ENCODE measurements at places on chromosomes 1 and 21.

GRCh38 chr1:150093805-150094204 lies 26.2 kb downstream of the VPS45 start:
- no peak for DNase-seq

GRCh38 chr1:94395231-94395630 lies 23.0 kb upstream of the ABCD3 start:
- no peak for DNase-seq

DNA sequence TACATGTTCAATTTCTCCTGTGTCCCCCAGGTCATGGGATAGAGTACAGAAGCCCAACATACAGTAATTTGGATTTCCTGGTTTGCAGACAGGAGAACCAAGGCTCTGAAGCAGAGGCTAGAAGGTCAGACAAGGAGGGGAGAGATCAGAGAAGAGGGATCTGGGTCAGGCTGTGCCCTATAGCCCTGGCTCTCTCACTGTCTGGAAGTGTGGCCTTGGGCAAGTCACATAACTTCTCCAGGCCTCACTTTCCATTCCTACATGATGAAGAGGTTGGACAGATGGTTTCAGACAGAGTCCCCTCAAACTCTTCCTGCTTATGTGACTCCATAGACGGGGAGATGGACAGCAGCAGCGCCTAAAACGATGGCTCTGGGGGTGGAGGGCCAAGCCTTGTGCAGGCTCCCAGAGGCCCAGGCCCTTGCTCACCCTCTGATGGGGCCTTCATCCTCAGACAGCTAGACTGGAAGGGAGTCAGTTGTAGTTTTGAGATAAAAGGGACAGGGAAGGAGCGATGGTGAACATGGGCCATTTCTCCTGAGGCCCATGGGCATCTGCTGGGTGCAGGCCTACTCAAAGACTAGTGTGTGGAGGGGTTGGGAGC lies 2.9 kb downstream of the TRIM62 start:
- DNase-seq = no peak

DNA sequence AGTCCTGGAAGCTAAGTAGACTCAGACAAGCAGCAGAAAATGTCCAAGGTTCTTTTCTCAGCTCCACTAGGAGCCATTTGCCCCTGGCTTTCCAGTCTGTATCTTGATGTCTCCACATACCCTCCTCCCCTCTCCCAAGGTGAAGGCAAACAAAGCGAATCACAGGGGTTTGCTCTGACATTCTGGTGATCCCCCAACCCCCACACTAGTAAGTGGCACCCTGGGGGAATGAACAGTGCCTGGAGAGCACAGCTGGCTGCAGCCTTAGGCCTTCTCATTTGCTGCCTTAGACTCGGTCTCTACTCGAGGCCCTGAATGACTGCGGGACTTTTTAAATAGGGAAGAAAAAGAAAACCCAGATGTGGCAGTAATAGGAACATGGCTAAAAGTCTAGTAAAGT lies 15.3 kb downstream of the ERI3 start:
- DNase-seq = no peak

GRCh38 chr1:92973203-92973897 lies 12.1 kb upstream of the DIPK1A start:
- DNase-seq = no peak

- no peak for DNase-seq
These were observed 9.7 kb downstream of the ALPL start for GRCh38 chr1:21518774-21519455.

DNA sequence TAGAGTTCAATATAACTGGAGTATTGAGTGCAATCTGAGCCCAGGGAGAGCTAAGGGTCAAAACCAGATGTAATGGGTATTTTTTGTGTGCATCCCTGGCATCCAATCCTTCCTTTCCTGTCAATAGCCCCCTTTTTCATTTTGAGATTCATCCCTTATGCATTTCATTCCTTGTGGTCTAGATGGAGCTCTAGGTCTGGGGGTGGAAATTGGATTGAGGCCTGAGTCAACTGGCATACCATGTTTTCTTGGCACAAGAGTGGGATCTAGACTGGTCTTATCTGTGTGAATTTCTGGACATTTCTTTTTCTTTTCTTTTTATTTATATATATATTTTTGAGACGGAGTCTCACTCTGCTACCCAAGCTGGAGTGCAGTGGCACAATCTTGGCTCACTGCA lies 67.3 kb upstream of the RAB3GAP2 start:
- DNase-seq = no peak

DNA sequence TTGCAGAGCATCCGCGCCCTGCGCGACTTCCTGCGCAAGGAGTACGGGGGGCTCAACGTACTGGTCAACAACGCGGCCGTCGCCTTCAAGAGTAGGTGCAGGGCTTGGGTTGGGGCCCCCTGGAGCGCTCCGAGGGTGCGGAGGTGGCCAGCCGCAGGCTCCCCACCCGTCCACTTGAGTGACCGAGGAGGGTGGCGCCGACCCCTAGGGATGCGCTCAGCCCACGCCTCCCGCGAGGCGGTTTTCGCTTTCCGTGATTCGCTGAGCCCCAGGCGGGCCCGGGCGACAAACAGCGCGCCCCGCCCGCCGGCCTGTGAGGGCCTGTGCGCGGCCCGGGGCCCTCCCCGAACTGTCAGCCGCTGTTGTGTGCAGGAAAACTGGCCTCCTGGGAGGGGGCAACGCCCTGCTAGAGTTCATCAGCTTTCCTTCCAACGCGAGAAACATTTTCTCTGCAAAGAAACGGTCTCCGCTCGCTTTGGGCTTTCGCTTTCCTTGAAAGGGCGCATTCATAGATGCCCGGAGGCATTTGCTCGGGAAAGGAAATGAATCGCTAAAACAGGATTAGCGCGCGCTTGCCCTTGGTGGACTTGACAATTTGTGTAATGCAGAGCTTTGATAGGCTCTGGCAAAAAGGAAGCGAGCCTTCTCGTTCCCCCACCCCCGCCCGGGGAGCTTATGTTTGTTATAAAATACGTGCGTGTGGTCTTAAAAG lies 668 bp downstream of the CBR3 start:
- peak; percentile 29 for DNase-seq

- DNase-seq = no peak
These were observed 6.7 kb upstream of the CASZ1 start for GRCh38 chr1:10802944-10803715.

DNA sequence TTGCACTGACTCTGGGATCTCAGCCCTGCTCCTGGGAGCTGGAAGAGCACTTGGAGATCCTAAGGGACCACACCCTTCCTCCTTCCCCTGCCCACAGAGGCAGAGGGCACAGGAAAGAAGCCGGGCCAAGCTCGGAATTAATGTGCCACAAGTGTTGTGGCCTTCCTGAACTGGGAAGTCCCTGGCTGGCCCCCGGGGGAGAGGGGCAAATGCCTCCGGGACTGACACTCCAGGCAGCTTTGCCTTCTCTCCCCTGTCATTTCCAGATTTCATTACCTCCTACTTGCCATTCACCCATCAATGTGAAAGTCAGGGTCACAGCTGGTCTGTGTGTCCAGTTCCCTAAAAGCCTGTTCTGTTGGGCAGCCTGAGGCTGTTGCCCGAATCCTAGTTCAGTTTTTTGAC lies 21.7 kb downstream of the SESN2 start:
- no peak for DNase-seq

DNA sequence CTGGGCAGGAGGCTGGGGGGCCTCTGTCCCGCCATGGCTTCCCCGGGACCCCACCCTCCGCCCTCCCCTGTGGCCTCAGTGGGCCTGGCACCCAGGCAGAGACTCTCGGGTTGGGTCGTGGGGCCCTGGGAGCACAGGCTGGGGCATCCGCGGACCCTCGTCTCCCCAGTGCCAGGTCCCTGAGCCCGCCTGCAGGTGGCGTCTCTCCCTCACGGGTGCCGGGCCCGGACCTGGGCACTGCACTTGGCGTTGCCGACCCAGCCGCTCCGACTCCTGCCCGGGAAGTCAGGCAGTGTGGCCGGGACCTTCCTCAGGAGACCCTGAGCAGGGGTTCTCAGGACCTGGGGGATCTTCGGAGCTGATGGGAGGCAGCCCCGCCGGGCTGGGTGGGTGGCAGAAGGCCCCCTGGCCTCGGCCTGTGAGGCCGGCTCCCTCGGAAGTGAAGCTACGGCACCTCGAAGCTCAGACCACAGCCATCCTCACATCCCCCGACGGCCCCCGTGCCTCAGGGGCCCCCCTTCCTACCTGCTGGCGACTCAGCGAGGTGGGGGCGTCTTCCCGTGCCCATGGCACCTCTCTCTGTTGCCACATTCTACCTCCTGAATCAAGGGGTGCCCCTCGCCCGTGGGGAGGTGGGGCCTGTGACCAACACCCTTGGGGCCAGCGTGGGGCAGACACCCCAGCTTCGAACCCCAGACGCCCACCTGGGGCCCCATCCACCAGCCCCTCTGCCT lies 6.4 kb upstream of the C1orf159 start:
- no peak for DNase-seq

DNA sequence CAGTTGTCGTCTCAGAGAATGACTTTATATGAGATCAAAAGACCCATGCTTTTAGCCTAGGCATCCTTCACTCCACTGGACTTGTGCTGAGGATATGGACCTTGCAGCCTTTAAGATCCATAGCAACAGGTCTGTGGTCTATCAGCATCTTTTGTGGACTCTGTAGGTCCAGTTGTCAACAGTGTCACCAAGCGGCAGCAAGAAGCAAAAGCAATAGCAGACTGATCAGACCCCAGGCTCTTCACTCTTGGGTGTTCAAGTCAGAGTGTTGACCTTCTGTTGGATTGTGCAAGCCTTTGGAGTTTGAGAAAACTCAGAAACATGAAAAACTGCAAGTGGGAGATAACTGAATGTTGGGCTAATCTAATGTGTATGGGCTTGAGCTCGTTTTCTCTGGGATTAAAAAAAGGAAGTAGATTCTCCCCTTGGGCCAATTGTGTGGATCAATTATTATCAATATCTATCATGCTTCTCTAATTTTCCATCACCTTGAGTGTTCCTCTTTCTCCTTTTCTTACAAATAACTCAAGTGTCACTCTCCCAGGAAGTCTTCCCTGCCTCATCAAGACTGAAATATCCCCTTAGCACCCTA lies 144.2 kb downstream of the LYPLAL1 start:
- DNase-seq = peak; percentile 39

DNA sequence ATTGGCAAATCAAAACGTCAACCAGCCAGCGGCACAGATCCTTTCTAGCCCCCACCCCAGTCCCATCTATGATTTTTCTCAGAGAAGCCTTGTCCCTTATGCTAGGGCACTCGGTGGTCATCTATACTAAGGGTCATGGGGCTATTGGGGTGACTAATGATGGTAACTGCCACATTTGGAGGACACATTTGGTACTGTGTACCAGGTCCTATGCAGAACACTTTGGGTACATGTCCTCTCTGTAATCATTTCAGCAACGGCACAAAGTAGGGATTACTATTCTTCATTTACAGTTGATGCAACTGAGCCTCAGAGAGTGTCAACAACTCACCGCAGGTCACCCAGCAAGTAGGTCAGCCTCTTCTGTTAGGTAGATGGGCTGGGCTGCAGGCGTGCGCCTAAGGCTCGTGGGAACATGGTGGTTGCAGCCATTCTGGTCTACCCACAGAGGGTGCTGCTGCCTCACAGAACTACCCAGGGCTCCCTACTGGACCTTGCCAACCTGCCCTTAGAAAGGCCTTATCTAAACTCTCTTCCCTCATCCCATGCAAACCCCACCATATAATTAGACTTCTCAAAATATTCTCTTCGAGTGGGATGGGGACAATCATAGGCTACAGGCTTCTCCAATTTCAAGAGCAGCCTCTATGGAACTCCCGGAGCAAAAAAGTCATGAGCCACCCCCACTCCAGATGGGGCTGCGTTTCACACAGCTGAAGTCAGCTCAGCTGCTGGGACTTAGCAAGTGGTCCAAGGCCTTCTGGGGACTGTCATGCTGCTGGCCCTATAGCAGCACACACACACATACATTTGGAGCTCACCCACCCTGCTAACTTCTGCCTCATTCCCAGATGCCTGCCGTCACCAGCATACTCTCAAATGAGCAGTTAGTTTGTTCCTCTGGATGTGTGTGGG lies 5.8 kb upstream of the SDHB start:
- peak; percentile 74 for DNase-seq

DNA sequence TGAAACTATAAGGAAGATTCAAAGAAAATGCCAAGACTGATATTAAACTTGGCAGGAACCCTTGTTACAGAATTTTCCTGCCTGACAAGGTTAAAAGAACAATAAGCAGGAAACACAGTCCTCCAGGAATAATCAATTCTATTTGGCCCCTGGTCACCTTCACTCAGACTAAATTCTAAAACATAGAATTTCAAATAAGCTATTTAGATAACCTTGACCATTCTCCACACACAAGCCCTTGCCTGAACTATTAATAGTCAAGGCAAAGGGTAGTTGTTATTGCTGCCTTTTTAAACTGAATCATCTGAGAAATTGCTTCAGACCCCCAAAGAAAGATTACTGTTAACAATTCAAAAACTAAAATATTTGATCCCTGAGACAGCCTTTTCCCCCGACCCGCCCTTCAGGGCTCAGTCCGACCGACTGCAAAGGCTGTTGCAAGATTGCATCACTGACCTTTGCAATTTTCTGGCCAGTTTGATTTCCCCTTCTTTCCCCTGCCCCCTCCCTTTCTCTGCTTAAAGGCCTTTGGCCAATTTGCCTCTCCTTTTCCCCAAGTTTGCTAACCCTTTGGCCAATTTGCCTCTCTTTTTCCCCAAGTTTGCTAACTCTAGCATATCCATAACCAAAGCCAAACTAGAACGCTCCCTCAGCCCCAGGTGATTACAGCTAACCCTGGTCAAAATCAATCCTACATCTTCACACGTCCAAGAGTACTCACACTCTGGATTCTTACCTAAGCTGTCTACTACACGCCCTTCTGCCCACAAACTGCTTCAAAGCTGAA lies 1.4 kb upstream of the G0S2 start:
- DNase-seq = no peak

GRCh38 chr1:227774821-227775661 lies 39.8 kb downstream of the SNAP47 start:
- no peak for DNase-seq

GRCh38 chr1:157105988-157106812 lies 6.6 kb upstream of the ETV3L start:
- no peak for DNase-seq

- DNase-seq = peak; percentile 75
These were observed 106.0 kb downstream of the SLC45A1 start for GRCh38 chr1:8423692-8424538.

DNA sequence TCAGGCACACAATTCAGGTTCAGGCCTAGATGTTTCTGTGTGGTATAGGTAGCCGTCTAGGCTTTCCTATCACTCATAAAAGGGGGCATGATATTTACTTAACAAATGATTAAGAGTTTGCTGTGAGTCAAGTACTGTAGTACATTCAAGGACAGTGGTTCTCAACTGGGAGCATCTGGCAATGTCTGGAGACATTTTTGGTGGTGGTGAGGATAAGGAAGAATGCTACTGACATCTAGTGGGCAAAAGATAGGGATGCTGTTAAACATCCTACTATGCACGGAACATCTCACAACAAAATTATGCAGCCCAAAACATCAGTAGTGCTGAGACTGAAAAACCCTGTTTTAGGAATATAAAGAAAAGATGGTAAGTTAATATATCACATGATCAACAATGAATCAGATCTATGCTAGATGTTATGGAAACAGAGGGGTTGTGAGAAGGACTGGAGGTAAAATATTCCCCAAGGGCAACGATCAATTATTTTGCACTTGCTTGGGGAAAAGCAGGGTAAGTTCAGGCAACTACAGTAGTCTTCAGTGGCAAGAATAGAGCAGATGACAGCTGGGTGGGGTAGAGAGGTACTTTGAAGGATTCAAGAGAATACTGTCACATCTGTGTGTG lies 4.9 kb downstream of the DNTTIP2 start:
- DNase-seq = peak; percentile 18

- no peak for DNase-seq
These were observed 58.3 kb downstream of the CHD5 start for GRCh38 chr1:6121651-6122370.

GRCh38 chr1:156511644-156512043 lies 11.1 kb upstream of the MEF2D start:
- no peak for DNase-seq

GRCh38 chr1:30188329-30188728 lies 535.1 kb downstream of the MATN1 start:
- DNase-seq = no peak
